ENCODE measurements at places on chromosomes 13 and 19.
A peak's percentile ranks its signal among the peaks of the same experiment; 100 is the strongest.

GRCh38 chr13:99489028-99489427, 12.2 kb upstream of the TM9SF2 start:
- DNase-seq: no peak

GRCh38 chr19:9818734-9819595, at the start of gene FBXL12:
TSS of gene FBXL12 (minus strand) at chr19:9819079. CDS start at chr19:9818813, 266 bp downstream.
- peak; percentile 100 for DNase-seq

GRCh38 chr13:98900442-98900841, 77.4 kb downstream of the DOCK9 start:
- no peak for DNase-seq

DNA sequence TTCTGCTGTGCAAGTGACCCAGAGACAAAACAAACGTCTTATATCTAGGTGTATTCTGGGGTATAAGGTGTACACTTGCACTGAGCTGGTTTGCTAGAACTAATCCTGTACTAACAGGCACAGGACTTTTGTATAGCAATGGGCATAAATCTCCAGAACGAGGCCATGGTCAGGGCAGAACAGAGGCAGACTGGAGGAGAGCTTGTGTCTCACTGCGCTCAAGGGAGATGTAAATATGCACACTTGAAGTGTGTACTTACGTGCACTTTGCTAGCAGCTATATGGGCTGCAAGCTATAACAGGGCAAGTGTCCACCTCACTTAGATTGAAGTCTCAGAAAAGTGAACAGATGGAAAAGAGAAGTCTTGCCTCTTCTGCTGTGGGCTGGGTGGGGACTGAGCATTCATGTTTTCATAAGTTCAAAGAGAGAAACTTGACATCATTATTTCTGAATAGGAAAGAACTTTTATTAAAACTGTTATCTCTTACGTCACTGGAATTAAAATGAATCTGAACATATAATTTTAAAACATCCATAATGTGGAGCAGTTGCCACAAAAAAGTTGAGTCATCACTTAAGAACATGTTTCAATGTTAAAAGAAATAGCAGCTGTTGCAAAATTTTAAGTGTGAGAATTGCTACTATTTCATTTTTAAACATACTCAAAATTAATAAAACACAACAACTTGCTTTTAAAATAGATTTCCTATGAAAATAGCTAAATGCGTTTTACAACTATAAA, 888.3 kb downstream of the PCDH9 start:
- no peak for DNase-seq

GRCh38 chr13:51623473-51623872, 39.2 kb downstream of the WDFY2 start:
- DNase-seq: no peak

GRCh38 chr19:7393459-7393858, 44.7 kb downstream of the ARHGEF18 start:
- DNase-seq: no peak

DNA sequence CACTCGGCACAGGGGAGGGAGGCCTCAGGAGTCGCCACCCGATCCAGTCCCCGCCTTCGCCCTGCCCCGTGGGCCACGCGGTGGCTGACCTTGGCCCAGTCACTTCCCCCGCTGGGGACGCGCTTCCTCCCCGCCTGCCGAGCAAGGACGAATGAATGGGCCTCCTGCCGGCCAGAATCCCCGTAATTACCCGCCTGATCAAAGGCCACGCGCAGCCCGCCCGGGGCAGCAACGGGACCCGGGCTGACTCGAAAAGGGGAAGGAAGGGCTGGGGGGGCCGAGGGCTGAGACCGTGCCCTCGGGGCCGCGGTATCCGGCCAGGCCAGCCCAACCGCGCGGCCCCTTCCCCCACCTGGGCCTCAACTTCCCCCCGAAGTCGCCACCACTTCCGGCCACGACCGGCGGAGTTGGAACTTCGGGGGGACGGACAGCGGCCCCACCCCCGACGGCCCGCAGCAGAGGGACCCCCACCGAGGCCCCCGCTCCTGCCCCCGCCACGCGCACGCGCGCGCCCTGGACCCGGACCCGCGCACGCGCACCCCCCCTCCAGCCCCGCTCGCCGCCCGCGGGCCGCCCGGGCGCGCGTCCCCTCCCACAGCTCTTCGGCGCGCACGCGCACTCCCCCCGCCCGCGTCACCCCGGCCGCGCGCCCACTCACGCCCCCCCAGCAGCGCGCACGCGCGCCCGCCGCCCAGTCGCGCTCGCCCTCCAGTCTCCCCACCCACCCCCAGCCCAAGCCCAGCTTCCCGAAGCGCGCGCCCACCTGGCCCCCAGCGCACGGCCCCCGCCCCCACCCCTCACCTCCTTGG, 520 bp downstream of the ZNF787 start:
- DNase-seq: peak; percentile 81

DNA sequence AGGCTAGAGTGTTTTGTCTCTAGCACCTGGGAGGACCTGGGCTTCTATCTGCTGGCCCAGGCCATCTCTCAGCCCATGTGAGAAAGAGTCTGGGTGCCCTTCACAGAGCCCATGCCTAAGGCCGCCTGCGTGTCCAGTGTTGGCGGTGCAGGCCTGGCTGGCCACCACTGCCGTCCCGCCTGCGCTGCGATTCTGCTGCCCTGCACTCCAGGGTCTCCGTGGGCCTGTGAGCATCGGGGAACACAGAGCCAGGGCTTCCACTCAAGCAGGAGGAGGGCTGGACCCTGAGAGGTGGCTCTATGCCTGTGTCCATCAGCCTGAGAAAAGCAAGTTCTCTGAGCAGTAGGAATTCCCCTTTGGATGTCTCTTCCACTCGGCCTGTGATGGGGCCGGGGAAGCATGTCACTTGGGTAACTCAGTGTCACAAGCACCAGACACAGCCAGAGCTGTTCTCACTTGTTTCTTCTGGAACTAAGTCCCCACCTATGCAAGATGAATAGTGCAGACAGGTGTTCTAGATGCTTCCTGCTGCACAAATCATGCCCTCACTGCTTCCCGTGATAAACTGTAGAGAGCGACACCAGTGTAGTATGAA, 93.9 kb downstream of the RAB20 start:
- no peak for DNase-seq

DNA sequence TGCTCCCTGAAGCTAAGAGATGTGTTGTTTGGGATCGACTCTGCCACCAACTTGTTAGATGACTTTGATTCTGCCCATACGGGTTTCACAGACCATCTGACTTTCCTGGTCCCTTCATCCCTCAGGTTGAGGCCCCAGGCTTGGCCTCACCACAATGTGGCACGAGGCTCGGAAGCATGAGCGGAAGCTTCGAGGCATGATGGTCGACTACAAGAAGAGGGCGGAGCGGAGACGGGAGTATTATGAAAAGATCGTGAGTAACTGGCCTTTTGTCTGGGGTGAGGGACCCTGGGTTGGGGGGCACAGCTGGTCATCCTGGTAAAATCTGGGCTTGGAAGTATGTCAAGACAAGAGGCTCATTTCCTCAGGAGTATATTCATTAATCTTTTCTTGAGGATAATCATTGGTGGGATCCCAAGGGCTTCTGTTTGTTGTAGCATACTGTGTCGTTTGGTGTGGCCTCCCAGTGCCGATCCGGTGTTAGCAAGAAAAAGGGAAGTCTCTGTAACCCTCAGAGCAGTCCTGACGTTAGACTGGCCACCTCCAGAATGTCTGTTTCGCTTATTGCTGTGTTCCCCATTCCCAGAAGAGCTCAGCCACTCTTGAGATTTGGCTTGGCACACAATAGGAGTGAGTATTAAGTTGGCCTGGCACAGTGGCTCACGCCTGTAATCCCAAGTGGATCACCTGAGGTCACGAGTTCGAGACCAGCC, 1.4 kb downstream of the CLASRP start:
- DNase-seq: no peak

DNA sequence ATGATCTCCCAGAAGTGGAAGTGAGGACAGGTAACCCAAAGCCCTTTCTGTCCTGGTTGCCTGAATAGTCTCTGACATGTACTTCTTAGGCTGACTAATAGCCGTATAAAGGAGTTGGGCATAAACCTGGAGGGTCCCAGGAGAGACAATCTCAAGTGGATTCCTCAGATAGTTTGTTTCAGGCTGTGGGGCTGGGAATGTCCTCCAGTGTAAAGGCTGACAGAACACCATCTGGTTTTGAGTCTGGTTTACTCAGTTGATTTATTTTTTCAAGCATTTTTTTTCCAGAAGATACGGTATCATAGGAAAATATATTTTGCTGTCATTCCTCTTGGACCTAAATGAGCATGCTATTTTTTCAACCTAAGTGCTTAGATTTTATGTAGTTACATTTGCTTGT, 15.2 kb downstream of the HTR2A start:
- DNase-seq: no peak

GRCh38 chr19:44635581-44636438, 7.9 kb upstream of the PVR start:
- no peak for DNase-seq

DNA sequence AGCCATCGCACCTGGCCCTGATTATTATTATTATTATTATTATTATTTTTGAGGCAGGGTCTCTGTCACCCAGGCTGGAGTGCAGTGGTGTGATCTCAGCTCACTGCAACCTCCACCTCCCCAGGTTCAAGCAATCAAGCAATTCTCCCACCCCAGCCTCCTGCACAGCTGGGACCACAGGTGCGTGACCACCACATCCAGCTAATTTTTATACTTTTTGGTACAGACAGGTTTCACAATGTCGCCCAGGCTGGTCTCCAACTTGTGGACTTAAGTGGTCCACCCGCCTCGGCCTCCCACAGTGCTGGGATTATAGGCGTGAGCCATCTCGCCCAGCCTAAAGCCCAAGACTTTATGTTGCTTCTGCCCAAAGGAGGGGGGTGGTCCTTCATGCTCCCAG, 6.0 kb upstream of the AP1M2 start:
- DNase-seq: no peak

- no peak for DNase-seq
These were observed 32.0 kb upstream of the ITM2B start for GRCh38 chr13:48201044-48201443.

GRCh38 chr13:95298971-95299621, 2.2 kb downstream of the ABCC4 start:
- DNase-seq: no peak

GRCh38 chr13:26973295-26973694, 198.3 kb downstream of the USP12 start:
- DNase-seq: no peak

DNA sequence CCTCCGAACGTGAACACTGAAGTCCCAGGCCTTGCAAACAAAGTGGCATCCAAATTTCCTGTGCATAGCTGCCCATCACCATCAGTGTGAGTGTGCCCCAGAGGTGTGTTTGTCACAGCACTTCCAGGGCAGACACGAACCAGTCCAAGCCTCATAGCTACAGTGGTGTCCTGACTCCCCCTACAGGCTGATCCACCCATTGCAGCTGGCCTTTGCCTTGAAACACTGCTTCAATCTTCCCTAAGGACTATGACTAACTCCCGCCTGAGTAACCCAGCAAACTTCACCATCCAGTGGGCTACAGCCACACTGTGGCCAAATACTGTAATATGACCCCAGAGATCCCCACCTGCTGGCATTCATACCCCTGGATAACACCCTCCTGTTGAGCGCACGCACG, 3.9 kb downstream of the ZNF266 start:
- DNase-seq: peak; percentile 27

GRCh38 chr13:59471106-59471505, 692.6 kb downstream of the DIAPH3 start:
- DNase-seq: no peak

GRCh38 chr19:41276231-41276630, 12.1 kb downstream of the HNRNPUL1 start:
- DNase-seq: no peak

- no peak for DNase-seq
These were observed 5.1 kb upstream of the DCUN1D2 start for GRCh38 chr13:113495494-113496210.

GRCh38 chr13:31869582-31869981, 130.3 kb downstream of the RXFP2 start:
- DNase-seq: no peak

DNA sequence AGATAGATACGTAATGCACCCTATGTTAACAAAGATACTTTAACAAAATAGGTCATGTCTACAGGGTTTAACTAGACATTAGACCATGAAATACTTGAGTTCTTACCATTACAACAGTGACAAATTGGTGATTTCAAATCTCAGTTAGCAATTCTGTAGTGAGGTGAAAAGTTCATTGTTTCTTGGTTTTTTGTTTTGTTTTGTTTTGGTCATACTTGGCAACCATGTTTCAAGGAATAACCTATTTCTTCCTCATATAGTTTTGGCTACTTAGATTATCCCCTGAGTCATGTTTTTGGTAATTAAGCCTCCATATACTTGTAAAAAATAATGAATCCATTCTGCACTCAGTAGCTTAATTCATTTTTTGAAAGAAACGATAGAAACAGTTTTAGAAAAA, 1200.4 kb downstream of the DIAPH3 start:
- DNase-seq: no peak

GRCh38 chr13:30774214-30774730, 38.9 kb downstream of the ALOX5AP start:
- peak; percentile 17 for DNase-seq

- no peak for DNase-seq
These were observed 6.8 kb downstream of the DCUN1D2 start for GRCh38 chr13:113483504-113484293.

DNA sequence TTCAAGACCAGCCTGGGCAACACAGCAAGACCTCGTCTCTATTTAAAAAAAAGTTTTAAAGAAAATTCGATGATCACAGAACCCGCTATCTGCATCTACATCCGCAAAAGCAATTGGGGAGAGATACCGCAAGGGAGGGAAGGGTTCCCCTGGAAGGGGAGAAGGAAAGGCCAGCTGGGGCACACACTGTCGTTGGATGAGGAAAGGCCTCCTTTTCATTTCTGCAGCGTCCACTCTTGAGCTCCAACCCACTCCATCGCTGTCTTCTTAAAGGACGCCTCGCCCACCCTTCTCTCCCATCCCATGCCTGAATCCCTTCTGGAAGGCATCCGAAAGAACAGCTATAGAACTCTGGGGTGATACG, 3.2 kb upstream of the PRKCG start:
- DNase-seq: no peak
